Activated T-helper 1 cell treated with Interleukin-2 at 50 U/mL for 16 hours (primary cell): ENCODE measurements at places on chromosomes 5 and 9.

GRCh38 chr5:104412649-104413240, 850.2 kb upstream of the NUDT12 start:
- DNase-seq: no peak

GRCh38 chr5:35281613-35282012, 51.3 kb upstream of the PRLR start:
- no peak for DNase-seq

DNA sequence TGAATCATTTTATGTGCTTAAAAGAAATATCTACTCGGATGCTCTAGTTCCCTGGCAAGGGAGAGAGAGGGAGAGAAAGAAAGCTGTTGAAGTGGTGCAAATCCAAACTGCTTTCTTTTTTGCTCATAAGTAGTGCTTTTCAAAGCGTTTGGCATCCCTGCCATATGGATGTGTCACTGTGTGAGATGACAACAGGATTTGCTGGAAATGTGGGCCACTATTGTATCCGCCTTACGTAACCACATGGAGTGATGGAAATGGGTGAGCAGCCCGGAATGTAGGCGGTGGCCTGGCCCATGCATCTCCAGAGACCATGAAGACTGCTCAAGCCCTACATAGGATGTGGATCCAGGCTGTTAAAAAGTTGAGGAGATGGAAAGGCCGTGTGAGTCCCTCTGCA, 30.8 kb downstream of the TJP2 start:
- no peak for DNase-seq

DNA sequence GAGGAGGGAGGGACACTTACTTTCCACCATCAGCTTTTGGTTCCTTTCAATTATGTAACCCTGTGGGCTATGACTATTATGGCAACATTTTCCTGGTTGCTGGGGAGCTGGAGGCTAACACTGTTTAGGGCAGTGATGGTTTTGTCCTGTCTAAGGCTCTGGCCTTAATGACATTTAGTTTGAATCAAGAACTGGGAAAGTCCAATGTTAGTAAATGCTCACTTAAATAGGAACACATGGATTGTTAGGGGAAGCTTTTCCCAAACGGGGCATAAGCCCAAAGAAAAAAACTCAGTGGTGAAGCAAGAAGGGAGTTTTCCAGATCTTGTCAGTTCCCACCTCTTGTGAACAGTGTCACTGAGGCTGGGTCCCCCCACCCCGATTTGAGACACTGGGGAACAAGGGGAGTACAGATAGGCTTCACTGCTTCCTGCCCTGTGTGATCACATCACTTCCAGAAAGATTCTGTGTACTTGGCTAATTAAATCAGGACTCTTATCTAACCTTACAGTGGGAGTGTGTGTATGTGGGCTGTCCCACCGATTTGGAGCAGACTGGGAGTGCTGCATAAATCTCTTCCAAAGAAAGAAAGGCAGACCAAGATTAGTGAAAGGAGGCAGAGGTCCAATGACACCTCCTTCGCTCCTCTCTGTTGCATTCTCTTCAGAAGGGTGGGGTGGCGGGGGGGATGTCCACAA, 206.4 kb downstream of the PTTG1 start:
- DNase-seq: no peak

- DNase-seq: no peak
Observed at GRCh38 chr5:86030753-86031152, 587.0 kb upstream of the COX7C start.

DNA sequence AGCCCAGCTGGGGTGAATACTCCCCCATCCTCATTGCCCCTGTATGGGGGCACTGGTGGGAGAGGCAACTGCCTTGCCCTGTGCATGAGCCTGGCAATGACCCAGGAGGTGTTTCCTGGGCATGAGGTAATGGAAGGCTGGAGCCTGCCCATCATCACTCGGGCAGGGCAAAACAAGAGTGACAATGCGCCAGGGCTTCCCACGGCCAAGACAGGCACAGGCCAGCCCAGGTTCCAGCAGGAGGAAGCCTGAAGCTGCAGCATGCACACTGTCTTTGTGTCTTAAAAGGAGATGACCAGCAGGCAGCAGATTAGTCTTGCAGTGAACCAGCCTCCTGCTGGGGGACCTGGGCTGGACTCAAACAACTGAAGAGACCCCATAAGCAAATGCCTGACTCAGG, 92.2 kb upstream of the SMIM23 start:
- no peak for DNase-seq

DNA sequence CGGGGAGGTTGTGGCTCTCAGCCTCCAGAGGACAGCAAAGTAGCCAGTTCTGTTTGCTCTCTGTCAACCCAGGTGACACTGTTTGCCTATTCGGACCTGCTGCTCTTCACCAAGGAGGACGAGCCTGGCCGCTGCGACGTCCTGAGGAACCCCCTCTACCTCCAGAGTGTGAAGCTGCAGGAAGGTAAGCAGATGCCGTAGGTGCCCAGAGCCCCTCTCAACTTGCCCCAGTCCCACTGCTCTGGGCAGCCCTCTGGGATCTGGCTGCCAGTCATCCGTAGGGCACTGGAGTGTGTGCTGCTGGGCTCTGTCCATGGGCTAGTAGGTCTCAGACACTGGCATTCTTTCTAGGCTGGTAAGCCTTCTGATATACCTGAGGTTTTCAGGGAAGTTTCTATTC, 59.3 kb downstream of the RGS3 start:
- no peak for DNase-seq
